Endothelial cell (in vitro differentiated cells): ENCODE measurements at places on chromosomes 4 and X.
A peak's percentile ranks its signal among the peaks of the same experiment; 100 is the strongest.

DNA sequence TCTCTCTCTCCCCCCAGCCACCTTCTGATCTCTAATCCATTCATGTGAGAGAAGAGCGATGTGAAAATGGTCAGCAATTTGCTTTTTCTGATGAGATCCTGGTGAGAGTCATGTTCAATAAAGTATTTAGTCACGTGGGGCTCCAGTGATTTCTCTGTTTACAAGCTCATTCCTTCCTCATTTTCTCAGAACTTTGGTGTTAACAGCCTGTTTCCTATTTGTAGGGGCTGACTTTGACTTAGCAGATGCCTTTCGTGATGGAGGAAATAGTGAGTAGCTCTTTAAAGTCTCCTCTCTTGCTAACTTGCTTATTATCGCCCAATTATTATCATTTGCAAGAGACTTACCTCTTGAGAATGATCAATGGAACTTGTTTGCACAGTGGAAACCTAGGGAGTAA is 72.6 kb upstream of the CD99 start:
- DNase-seq: no peak

GRCh38 chr4:54493862-54494261 is 163.9 kb upstream of the KIT start:
- no peak for DNase-seq

- no peak for DNase-seq
Measured at GRCh38 chr4:25160714-25161592, 704 bp upstream of the SEPSECS start.

DNA sequence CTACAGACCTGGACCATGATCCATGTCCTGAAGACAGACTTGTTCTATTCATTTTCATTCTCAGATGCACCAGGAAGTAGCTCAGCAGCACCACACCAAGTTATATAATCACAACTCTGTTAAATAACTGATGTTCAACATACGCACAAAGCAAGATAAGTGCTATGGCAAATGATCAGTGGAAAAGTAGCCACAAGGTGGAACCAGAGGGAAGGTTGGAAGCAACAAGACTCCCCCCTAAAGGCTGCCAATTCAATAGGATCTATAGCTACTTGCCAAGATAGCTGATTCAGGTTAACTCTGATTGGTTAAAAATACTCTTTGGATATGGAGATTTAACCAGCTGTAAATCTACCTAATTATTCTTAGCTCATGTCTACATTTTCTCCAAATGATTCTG is 23.7 kb upstream of the FAM47B start:
- DNase-seq: peak; percentile 23

GRCh38 chrX:13469963-13470684 is 99.3 kb upstream of the EGFL6 start:
- DNase-seq: no peak

DNA sequence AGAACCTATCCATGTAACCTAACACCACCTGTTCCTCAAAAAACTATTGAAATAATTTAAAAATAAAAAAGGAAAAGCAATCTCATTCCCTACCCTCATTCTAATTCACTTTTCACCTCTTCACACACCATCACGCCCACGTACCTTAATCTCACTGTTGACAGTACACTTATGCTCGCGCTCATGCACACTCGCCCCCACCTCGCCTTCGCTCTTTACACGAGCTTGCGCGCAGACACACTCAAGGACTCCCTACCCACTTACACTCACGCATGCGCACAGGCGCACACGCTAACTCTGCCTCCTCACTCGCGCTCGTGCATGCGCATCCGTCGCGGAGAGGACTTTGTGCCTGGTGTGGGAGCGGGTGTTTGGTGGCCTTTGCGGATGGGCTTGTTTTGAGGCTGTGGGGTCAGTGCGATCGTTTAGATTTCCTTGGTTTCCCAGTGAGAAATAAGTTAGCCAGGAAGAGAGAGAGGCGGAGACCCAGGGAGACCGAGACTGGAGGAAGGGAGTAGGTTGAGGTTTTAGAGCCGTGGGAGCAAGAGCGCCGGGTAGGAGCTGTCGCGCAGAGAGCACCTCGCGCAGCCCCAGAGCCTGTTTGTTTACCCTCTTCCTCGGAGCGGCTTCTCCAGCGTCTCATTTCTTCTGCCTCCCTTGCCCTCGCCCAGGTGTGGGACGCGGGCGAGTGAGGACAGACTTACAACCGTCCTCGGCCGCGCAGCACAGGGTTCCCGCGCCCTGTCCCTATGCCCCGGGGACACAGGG is 8.1 kb upstream of the GSX2 start:
- no peak for DNase-seq

- DNase-seq: no peak
Measured at GRCh38 chrX:150575419-150575814, 7.0 kb downstream of the MTM1 start.

DNA sequence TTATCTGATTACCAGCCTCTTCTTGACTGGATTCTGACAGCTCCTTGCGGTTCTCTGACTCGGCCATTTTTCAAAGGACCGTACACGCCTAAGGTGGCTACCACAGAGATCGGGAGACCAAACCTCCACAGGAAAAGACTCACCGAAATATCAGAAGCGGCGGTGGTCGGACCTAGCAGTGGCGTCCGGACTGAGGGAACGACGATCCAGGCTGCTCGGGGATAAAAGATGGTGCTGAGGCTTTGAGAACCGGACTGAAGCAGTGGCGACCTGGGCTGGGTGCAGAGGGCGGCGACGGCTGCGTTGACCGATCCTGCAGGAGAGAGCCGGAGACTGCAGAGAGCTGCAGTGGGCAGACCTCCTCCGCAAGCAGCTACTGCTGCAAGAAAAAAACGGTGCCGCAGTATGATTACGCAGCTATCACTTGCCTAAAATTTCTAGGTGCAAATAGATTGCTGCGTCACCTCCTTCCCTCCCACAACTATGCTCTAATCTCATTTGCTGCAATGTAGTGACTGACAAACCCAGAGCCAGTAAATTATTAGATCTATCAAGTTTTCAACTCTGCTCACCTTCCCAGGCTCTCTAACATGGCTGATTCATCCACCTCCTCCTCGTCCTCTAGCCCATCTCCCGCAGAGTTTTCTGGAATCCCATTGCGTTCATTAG is at the start of gene NAP1L2:
Gene NAP1L2, minus strand, starts transcription at position 426 of the 669 bp plus-strand sequence. Its CDS starts 359 bp downstream, at position 67.
- peak; percentile 32 for DNase-seq

DNA sequence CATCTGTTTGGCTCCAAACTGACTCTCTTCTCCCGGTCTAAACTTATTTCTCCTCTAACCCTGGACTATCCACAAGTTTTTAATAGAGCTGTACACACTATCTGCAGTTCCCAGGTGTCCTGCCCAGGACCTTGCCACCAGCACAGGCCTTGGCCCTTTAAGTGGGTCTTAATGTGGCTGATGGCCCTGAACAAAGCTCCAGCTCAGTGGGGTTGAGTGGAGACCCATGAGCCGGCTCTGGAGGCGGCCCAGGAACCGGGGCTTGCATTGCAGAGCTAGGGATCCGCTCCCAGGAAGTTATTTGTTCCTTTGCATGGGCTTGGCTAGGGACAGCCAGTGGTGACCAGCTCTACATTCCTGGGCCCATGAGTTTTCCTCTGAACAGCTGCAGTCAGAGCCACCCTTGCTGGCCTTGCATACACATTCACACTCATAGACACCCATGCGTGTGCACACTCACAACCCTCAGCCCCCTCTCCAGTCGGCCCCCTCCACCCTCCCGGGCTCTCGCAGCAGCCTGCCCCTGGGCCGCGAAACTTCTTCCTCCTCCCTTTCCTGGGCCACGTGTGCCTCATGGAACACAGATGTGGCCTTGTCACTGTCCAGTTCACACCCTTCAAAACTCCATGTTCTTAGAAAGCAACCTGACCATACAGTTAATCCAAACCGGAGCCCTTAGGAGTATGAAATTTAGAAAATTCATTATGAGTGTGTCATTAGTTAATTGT is 58.2 kb downstream of the GPR143 start:
- no peak for DNase-seq

DNA sequence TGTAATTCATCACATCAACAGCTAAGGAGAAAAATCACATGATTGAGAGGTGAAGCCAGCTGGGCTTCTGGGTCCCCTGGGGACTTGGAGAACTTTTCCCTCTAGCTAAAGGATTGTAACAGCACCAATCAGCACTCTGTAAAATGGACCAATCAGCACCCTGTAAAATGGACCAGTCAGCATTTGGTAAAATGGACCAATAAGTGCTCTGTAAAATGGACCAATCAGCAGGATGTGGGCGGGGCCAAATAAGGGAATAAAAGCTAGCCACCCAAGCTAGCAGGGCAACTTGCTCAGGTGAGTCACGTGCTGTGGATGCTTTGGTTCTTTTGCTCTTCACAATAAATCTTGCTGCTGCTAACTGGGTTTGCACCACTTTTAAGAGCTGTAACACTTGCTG is 1248.3 kb downstream of the PCDH18 start:
- no peak for DNase-seq

DNA sequence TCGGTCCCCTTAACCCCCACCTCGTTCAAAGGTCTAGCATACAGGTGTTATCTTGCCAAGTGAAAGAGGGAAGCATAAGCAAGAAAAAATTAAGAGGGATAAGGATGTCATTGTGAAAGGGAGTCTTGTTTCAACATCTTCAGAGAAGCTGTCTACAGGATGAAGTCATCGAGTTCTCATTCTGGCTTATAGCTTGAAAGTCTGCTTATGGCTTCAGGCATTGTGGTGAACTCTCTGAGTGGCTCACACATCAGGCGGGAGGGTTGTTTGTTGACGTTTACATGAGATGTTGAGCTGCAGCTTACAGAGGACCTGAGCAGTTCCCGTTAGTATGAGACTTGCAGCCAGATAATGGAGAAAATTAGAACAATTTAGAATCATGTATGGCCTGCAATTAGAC is 16.6 kb downstream of the MAGEA9B start:
- no peak for DNase-seq

DNA sequence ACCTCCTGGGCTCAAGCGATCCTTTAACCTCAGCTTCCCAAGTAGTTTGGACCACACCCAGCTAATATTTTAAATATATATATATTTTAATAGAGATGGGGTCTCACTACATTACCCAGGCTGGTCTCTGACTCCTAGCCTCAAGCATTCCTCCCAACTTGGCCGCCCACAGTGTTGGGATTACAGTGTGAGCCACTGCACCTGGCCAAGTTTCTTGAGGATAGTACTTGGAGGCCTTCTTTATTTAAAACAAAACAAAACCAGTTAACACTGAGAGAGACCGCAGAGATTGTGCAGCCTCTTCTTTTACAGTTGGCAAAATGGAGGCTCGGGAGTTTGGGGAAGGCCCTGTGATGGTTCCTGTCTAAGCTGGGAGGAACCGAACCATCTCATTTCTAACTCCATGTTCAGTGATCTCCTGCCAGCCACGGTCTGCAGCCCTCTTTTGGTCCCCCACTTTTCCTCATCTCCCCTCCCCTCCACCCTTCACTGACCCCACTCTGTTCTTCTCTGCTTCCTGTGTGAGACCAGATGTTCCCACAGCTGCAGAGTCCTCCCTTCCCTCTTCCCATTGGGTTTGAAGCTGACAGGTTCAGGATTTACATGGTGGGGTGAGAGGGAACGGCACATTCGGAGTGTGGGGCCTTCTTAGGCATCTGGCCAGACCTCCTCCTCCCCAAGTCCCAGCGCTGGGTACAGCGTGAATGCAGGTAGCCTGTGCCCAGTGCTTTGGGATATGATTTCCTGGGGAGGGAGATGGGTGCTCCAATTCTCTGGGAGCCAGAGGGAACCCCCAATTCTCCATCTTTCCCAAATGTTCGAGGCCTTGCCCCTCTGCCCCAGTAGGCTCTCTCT is 1.4 kb upstream of the SORCS2 start:
- DNase-seq: no peak

GRCh38 chr4:124936427-124936826 is 223.9 kb upstream of the ANKRD50 start:
- no peak for DNase-seq
